Stimulated activated CD4-positive, alpha-beta T cell treated with anti-CD3 and anti-CD28 coated beads, Interleukin-4, amount 100 ng/mL, for 24 hours (primary cell): ENCODE measurements at places on chromosomes 6 and 20.

DNA sequence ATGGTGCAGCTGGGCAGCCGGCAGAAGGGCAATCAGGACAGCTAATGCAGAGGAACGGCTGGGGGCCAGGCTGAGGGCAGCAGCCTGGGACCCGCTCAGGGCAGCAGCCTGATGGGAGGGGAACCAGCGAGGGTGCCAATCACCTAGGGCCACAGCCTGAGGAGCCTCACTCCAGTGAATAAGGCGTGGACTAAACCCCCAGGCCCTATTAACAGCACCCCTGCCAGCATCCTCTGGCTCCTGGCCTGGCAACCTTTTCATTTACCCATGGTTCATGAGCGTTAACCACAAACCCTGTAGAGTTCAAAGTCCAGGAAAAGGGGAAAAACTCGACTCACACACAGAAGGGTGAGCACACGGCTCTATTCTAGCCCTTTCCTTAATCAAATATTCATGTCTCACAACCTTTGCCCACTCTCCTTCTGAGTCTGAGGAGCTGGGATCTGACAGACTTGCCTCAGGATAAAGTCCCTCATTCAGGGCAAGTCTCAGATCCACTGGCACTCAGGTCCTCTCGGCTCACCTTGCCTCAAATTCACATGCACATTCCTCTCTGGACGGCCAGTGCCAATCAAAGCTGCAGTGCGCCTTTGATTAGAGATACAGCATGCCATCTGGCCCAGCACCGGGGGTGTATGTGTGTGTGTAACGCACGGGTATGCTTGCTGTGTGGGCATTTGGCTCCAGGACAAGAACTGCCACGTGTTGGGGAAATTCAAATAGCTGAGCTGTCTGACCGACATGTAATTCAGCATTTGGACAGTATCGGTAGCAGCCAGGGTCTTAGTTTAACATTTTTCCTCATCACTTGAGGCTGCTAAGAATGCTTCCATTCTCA is 86.9 kb upstream of the TRAF3IP2 start:
- no peak for DNase-seq

DNA sequence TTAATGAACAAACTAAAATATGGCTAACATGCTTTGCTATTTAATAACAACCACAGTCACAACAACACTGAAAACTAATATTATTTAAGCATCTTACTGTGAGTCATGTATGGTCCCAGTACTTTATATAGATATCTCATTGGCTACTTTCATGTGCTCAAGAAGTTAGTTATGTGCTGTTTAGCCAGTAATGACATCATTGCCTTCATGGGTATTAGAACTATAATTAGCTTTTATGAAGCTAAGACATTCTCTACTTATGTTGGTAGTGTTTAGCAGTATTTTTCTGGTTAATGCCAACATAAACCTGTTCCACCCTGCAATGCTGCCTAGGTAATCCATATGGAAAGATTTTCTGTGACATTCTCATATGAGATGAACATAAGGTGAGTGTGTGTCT is 56.1 kb downstream of the ADGRG6 start:
- no peak for DNase-seq

DNA sequence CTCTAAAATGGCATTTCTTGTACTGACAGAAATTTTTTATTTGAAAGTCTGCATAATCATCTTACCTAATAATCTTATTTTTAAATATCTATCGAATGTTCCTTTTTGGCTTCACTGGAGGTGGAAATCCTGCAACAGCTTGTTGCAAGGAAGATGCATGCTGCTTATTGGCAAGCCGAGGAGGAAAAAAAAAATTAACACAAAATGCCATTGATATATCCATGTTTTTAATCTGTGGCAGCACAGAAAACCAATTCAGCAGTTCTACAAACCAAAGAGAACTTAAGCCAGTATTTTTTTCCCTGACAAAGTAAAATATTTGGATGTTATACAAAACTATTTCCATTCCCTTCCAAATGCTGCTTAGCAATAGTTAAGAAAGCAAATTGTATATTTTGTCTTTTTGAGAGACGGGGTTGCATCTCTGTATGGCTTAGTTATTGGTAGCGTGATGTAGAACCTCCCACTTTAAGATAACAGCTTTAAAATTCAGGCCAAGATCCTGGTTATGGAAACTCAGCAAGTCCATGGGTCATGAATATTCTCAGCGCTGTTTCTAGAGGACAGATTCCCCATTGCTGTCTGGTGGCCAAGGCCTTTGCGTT is 231.4 kb downstream of the TMEM242 start:
- no peak for DNase-seq

GRCh38 chr6:105601541-105602236 is 198.8 kb upstream of the PREP start:
- DNase-seq = peak; percentile 63

GRCh38 chr6:121886223-121886830 is 450.9 kb downstream of the GJA1 start:
- DNase-seq = no peak

DNA sequence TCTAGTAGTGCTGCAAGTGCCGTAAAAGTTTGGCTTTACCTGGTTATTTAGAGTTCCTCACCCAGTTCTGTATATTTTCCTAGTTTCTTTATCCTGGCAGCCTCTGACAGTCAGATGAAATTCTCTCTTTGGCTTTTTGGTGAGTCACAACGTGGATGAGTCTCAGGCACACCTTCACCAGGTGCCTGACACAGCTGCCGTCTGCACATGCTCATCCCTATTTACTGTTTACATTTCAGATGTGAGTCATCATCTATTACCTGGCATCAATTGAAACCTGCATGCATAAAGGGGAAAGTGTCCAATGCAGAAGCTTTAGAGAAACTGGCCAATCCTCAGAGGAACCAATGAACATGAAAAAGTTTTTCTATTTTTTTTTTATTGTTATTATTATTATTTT is 33.3 kb upstream of the ADGRF4 start:
- DNase-seq = no peak

DNA sequence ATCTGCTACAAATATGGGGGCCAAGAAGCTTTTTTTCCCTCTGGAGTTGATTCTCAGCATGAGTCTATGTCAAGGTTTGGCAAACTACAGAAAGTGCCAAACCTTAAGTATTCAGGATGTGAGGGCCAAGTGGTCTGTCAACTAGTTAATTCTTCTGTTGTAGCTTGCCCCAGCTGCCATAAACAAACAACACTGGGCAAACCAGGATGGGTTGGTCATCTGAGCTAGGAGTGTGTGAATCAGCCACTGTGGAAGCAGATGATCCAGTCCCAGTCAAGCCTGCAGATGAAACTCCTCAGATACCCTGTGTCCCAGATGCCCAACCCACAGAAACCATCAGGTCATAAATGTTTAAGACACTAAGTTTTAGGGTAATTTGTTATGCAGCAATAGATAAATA is 103.0 kb upstream of the MOCS1 start:
- no peak for DNase-seq

- DNase-seq = no peak
Measured at GRCh38 chr6:13611715-13612114, 3.4 kb upstream of the NOL7 start.

GRCh38 chr20:22626496-22626895 is 42.1 kb upstream of the FOXA2 start:
- no peak for DNase-seq

- no peak for DNase-seq
Measured at GRCh38 chr6:89063881-89064280, 16.7 kb upstream of the PNRC1 start.

DNA sequence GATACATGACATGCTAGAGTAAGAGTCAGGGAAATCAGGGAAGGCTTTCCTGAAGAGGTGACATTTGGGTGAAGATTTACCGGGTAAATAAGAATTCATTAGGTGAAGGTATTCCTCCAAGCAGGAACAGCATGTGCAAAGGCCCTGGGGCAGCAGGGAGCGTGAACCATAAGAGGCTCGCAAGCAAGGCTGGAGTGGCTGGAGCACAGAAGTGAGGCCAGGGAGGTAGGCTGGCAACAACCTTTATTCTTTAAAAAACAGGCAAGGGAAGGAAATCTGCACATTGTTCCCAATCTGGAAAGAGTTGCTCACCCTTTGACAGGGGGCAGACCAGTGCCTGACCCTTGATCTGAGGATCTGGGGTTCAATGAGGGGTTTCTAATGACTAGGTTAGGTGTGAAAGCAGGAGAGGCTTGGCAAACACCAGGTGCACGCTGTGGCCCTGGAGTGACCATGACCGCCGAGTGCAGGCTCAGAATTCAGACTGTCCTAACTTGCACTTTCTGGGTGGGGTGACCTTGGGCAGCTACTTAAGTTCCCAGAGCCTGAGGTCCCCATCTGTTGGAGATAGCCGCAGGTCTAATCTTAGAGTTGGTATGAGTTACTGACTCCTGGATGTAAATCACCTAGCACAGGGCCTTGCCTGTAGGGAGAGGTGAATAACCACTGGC is 1.9 kb downstream of the KIAA1755 start:
- no peak for DNase-seq

- peak; percentile 79 for DNase-seq
Measured at GRCh38 chr20:63495741-63496595, 2.9 kb downstream of the EEF1A2 start.

DNA sequence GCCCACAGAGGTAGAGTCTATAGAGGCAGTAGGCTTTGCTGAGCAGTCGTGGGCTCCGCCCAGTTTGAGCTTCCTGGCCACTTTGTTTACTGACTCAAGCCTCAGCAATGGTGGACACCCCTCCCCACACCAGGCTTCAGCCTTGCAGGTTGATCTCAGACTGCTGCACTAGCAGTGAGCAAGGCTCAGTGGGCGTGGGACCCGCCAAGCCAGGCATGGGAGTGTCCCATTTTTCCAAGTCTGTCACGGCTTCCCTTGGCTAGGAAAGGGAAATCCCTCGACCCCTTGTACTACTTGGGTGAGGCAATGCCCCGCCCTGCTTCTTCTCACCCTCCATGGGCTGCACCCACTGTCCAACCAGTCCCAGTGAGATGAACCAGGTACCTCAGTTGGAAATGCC is 135.3 kb upstream of the NT5E start:
- no peak for DNase-seq

DNA sequence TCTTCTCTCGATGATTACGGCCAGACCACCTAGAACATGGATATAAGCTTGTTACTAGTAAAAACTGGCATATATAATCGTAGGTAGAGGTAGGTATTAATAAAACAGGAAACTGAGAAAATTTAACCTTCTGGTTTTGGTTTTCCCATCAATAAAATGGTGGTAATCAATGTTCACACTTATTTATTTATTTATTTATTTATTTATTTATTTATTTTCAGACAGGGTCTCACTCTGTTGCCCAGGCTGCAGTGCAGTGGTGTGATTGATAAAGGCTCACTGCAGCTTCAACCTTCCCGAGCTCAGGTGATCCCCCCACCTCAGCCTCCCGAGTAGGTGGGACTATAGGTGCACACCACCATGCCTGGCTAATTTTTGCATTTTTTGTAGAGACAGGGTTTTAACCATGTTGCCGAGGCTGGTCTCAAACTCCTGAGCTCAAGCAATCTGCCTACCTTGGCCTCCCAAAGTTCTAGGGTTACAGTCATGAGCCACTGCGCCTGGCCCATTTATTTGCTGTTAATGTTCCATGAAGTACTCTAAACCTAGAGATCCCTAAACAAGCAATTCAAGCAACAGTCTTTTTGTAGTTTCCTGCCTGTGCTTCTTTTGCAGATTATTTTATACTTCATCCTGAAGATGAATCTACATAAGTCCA is 11.5 kb downstream of the TOMM6 start:
- no peak for DNase-seq

DNA sequence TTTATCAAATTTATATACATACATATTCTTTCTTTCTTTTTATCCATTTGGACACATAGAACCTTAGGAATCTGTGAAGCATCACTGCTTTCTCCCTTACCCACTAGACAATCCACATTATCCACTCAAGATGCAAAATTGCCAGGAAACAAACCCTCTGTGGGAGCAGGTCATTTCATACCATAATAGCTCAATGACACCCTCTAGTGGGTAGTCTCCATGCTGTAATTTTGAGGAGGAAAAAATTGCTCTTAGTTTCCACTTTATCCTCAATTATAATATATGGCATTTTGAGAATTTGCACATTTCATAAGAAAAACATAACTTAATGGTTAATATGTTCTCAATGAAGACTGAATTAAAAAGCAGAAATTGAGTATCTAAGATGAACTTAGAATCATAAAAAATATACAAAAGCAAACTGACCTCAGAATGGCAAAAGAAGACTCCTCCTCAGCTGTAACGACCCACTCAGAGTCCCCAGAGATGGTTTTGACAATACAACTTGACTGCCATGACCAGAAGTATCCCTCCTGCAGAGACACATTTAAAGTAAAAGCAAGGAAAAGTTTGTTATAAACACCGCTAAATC is 164.1 kb downstream of the FRK start:
- no peak for DNase-seq
